Left ventricle myocardium inferior (tissue), 1 donor: ENCODE measurements at places on chromosomes 6 and 20. TPM values are rescaled to one million over a fixed set of nuclear protein-coding genes. Genes with fewer than 3 reads are reported as not detected.
A peak's percentile ranks its signal among the peaks of the same experiment; 100 is the strongest.

GRCh38 chr6:1679688-1680068 is 70.0 kb downstream of the FOXC1 start:
- H3K27ac ChIP-seq = peak overlapping the region; percentile 48
- no peak overlapping the region for H3K4me3 ChIP-seq
- H3K36me3 ChIP-seq = no peaks in the 10 kb centered on the region
- no peak for DNase-seq
- H3K27me3 ChIP-seq = no peaks in the 10 kb centered on the region
- peaks cover 26% of the 10 kb centered on the region for H3K4me1 ChIP-seq

DNA sequence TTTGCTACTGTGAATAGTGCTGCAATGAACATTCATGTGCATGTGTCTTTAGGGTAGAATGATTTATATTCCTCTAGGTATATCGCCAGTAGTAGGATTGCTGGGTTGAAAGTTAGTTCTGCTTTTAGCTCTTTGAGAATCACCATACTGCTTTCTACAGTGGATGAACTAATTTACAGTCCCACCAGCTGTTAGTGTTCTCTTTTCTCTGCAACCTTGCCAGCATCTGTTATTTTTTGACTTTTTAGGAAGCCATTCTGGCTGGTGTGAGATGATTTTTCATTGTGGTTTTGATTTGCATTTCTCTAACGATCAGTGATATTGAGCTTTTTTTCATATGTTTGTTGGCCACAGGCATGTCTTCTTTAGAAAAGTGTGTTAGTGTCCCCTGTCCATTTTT is 40.0 kb downstream of the PLG start:
- H3K36me3 ChIP-seq = no peaks in the 10 kb centered on the region
- H3K4me1 ChIP-seq = no peaks in the 10 kb centered on the region
- no peak for DNase-seq
- H3K27ac ChIP-seq = no peak overlapping the region

GRCh38 chr20:45948742-45949541 is 14.5 kb downstream of the PCIF1 start:
- no peaks in the 10 kb centered on the region for H3K27me3 ChIP-seq
- no peak overlapping the region for H3K27ac ChIP-seq
- DNase-seq = no peak
- peaks cover 100% of the 10 kb centered on the region for H3K36me3 ChIP-seq

- peaks cover 8% of the 10 kb centered on the region for H3K4me1 ChIP-seq
- no peaks in the 10 kb centered on the region for H3K27me3 ChIP-seq
- H3K4me3 ChIP-seq = no peak overlapping the region
- no peaks in the 10 kb centered on the region for H3K36me3 ChIP-seq
Measured at GRCh38 chr6:140601021-140601808, 1226.8 kb upstream of the CITED2 start.

NUP153 gene
- 24.1 TPM for total RNA-seq

GRCh38 chr6:138987643-138988468 is at the start of gene REPS1:
Gene REPS1 (minus strand): TSS chr6:138988253. CDS start chr6:138987682, 571 bp downstream.
- peak within 1 kb of the TSS; percentile 93 for H3K27ac ChIP-seq
- no peaks in the 10 kb centered on the region for H3K27me3 ChIP-seq
- peak within 1 kb of the TSS; percentile 95 for H3K4me3 ChIP-seq
- peaks cover 59% of the 10 kb centered on the region for H3K4me1 ChIP-seq
- peak; percentile 91 for DNase-seq

DNA sequence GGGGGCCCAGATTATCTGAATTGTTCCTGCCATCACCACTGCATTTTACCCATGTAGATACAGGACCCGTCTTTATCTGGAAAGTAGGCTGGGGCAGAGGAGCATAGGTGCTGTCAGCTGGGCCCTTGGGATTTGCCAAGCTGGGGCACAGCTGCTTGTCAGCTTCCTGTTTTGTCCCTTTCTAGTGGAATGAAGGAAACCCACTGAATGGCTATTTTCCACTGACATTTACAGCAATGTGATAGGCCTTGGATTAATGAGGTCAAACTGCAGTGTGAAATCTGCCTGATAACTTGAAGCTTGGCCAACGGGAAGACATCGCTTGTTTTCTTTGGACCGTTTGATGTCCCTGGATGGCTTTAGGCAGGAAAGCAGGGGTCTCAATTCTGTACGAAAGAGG is 6.7 kb downstream of the PPP1R16B start:
- H3K36me3 ChIP-seq = no peaks in the 10 kb centered on the region
- no peak for DNase-seq
- peaks cover 24% of the 10 kb centered on the region for H3K27me3 ChIP-seq
- peaks cover 64% of the 10 kb centered on the region for H3K4me1 ChIP-seq
- peak overlapping the region; percentile 72 for H3K27ac ChIP-seq
- H3K4me3 ChIP-seq = no peak overlapping the region

DNA sequence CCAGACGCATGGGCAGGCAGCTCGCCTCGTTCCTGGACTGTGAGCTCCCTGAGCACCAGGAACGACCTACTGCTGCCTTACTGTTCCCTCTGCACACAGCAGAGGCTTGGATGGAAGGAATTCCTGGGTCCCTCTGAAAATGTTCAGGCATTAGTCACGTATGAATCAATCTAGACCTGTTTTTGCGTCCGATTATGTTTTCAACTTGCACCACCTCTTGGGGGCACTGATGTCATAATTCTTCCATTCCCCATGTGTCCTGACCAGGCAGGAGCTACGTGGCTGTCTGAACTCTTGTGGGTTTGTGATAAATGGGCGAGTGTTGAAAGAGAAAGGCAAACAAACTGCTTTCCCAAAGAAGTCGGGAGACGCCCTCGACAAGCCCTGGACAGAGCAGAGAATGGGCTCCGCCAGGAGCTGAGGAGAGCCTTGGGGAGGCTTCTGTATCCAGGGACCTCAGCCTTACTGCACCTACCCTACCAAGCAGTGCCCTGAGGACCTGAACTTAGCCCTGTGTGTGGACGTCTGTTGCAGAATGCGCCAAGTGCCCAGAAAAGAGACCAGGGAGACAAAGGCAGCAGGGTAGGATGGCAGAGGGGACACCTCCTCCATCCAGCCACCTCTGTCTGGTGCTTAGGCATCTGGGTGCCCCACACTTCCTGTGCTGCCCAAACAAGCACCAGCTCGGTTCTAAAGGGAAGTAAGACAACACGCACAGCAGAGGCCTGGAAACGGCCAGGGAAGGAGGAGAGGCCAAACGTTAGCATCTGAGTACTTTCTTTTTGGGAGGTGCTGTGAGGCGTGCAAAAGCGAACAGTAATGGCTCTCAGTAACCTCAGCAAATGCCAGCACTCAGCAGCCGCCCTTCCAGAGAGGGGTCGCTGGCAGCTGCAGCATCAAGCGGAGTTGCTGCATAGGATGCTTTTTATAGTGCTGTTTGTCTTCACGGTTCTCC is 124.2 kb downstream of the LY86 start:
- H3K36me3 ChIP-seq = no peaks in the 10 kb centered on the region
- H3K4me3 ChIP-seq = no peak overlapping the region
- no peak overlapping the region for H3K27ac ChIP-seq
- DNase-seq = no peak

- H3K4me3 ChIP-seq = peak overlapping the region; percentile 68
- no peaks in the 10 kb centered on the region for H3K27me3 ChIP-seq
- peaks cover 36% of the 10 kb centered on the region for H3K36me3 ChIP-seq
- H3K4me1 ChIP-seq = peaks cover 34% of the 10 kb centered on the region
Measured at GRCh38 chr6:28383235-28384142, 16.1 kb downstream of the ZSCAN12 start.

DNA sequence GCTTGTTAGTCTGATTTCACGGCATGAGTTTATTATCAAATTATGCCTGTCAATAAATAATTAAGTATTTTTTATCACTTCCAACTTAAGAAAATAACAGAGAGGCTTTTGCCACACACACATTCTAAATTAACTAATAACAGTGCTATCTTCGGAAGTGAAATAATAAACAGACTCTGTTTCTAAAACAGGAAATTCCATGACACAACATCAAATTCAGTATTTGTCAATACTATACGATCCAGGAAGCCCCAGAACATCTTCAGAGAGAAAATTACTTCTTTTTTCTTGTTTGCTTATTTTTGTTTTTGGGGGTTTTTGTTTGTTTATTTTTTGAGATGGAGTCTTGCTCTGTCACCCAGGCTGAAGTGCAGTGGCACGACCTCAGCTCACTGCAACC is 150.7 kb upstream of the PRDM1 start:
- H3K36me3 ChIP-seq = no peaks in the 10 kb centered on the region
- DNase-seq = no peak
- no peak overlapping the region for H3K4me3 ChIP-seq
- H3K27me3 ChIP-seq = no peaks in the 10 kb centered on the region
- no peak overlapping the region for H3K27ac ChIP-seq

DNA sequence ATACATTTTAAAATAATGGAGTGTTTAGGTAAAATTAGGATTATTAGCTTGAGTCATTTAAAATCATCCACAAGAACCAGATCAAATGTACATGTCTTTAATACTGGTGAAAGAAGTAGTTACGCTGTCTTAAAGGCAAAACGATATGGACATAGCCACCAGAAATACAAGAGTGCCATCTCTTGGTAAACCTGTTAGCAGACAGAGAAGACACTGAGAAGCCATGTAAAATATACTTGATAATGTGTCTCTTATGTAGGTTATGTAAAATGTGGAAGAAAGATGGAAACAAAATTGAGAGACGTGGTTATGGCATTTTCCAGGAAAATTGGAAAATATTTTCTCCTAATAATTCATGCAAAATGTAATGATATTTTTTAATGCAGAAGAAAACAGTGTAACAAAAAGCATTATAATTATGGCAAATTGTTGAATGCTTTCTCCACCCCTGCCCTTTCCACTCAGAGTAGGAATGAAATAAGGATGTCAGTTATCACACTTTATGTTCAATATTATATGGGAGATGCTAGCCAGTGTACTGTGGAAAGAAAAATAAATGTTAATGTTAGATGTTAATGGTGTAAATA is 12.2 kb upstream of the SLC17A2 start:
- peaks cover 5% of the 10 kb centered on the region for H3K4me1 ChIP-seq
- no peak overlapping the region for H3K27ac ChIP-seq
- no peak overlapping the region for H3K4me3 ChIP-seq
- H3K27me3 ChIP-seq = no peaks in the 10 kb centered on the region

DNA sequence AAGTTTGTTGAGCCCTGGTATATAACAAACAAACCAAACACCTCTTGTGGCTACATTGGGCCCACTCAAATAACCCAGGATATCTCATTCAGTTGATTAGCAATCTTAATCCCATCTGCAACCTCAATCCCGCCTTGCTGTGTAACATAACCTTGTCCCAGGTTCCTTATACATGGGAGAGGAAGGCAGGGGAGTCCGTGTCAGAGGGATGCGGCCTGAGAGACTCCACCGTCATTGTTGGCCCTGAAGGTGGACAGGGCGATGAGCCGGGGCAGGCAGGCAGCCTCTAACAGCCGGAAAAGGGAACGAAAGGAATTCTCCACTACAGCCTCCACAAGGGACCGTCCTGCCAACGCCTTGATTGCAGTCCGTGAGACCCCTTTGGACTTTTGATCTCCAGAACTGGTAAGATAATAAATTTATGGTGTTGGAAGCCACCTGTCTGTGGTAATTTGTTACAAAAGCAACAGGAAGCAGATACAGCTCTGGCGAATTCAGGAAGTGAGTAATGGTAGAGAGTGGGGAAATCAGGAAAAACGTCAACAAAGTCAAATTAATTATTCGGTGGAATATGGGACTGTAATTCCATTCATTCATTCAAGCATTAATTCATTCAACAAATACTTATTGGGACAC is 124.5 kb upstream of the SALL4 start:
- H3K27me3 ChIP-seq = peaks cover 18% of the 10 kb centered on the region
- H3K27ac ChIP-seq = no peak overlapping the region
- no peaks in the 10 kb centered on the region for H3K36me3 ChIP-seq
- no peak overlapping the region for H3K4me3 ChIP-seq

GRCh38 chr6:158603261-158604047 is 41.1 kb downstream of the DYNLT1 start:
- no peak for DNase-seq
- H3K4me3 ChIP-seq = no peak overlapping the region
- peaks cover 4% of the 10 kb centered on the region for H3K4me1 ChIP-seq
- H3K27ac ChIP-seq = no peak overlapping the region
- H3K27me3 ChIP-seq = no peaks in the 10 kb centered on the region

DNA sequence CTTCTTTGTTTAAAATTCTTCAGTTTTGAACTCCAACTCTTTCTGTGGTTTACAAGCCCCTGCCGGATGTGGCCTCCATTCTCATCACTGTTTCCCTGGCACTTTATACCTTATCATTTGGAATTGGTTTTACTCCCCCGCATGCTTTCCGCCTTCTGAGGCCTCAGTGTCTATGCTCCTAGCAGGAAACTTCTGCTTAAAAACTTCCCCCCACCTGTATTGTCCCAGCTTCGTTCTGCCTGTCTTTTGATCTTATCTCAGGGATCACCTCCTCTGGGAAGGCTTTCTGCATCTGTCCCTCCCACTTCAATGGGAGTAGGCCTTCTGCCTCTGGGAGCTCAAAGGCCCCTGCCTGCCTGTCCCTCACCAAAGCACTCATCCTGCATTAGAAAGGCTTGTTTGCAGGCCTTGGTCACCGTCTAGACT is 3.4 kb upstream of the ANGPT4 start:
- H3K27me3 ChIP-seq = peaks cover 9% of the 10 kb centered on the region
- H3K36me3 ChIP-seq = no peaks in the 10 kb centered on the region
- DNase-seq = no peak
- H3K4me1 ChIP-seq = peaks cover 11% of the 10 kb centered on the region
- no peak overlapping the region for H3K27ac ChIP-seq
- H3K4me3 ChIP-seq = no peak overlapping the region
